COR-L47 (cell line): ENCODE measurements at places on chromosomes 3 and 15.

GRCh38 chr3:30502742-30503073 lies 103.7 kb upstream of the TGFBR2 start:
- DNase-seq, result no peak

DNA sequence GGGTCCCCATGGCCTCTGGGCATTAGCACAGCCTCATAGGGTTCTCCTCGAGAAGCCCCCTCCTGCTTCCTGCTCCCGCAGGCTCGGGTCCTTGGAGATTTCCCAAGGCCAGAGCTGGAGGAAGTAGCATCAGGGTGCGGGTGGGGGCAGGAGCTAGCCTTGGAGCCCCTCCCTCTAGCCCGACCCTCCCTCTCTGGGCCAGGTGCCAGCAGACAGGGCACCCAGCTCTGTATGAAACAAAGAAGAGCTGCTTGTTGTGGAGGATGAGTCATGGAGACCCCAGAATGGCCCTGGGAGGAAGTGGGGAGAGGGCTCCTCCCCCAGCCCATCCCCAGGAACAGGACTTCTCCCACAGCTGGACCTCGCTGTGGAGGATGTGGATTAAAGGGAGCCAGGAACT lies 29.2 kb downstream of the EPHB3 start:
- DNase-seq, result peak; percentile 90

- DNase-seq, result no peak
Observed at GRCh38 chr3:16658925-16659793, 53.9 kb upstream of the DAZL start.

DNA sequence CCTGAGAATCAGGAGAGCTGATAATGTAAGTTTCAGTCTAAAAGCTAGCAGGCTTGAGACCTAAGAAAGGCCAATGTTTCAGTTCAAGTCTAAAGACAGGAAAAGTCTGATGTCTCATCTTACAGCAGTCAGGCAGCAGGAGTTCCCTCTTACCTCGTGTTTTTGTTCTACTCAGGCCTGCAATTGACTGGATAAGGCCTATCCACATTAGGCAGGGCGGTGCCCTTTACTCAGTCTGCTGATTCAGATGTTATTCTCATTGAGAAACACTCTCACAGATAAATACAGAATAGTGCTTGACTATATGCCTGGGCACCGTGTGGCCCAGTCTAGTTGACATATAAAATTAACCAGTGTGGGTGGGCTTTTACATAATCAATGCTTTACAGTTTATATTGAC lies 122.4 kb downstream of the NR1D2 start:
- no peak for DNase-seq

DNA sequence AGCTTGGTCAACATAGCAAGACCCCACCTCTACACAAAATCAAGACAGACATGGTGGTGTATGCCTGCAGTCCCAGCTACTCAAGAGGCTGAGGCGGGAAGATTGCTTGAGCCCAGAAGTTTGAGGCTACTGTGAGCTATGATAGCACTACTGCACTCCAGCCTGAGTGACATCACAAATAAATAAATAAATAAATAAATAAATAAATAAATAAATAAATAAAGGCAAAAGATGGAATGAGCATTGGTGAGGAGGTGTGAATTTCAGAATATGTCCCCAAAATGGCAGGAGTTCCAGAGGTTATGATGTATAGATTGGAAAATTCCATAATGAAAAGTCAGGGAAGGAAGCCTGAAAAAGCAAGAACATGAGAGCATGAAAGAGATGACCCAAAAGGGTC lies 249.9 kb downstream of the MEX3B start:
- no peak for DNase-seq

- no peak for DNase-seq
Observed at GRCh38 chr3:163821841-163822240, 1256.5 kb downstream of the SI start.

GRCh38 chr3:97439373-97439772 lies 325.2 kb upstream of the ARL6 start:
- no peak for DNase-seq

GRCh38 chr15:65184305-65184867 lies 756 bp downstream of the CLPX start:
- no peak for DNase-seq

DNA sequence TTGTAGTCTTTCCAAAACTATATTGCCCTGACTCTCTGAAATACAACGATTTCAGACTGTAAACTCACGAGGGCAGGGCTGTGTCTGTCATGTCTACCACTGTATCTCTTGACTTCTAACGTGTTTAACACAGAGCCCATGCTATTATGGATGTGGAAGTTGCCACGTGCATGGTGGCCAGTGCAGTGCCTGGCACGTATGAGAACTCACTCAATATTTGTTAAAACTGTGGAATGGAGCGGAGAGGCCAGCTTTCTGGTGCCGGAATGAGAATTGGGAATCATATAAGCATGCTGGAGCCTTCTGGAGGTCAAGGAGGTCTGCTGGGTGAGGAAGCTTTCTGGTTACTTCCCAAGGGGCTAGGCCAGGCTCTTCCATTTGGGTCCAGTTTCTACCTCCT lies 220.6 kb upstream of the LYSMD4 start:
- DNase-seq, result no peak

DNA sequence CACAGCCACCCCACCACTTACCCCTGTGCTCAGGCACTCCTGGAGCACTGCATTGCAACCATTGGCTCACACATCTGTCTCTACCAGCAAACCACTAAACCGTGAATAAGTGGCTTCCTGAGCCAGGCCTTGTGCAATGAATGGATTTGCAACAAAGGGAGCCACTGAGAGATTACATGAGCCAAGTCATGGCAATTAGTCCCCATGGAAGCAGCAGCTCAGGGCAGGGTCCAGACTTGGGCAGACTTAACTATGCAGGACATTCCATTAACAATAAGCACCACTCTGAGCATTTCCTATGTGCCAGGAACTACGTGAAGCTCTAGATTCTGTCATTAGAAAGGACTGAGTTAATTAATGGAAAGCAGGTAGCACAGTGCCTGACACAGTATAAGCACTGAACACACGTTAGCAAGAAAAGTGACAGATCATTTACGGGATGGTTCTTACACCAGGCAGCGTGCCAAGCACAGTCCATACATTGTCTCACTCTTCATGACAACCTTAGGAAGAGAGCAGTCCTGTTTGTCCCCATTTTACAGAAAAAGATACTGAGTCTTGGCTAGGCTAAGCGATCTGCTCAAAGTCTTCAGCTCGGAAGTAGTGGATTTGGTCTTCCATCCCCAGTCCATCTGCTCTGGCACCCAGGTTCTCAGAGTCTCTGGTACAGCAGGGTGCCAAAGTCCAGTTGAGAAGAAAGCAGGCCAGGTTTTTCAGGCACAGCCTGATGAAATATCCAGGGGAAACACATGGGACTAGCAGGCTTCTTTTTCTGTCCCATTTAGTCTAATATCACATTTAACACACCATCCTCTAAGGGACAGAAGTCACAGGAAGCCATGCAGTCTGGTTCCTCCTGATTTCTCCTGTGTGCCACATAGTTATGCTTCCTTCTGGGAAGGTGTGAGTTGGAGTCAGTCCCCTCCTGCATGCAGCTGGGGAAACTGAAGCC lies 44.1 kb downstream of the LIPC start:
- peak; percentile 70 for DNase-seq

DNA sequence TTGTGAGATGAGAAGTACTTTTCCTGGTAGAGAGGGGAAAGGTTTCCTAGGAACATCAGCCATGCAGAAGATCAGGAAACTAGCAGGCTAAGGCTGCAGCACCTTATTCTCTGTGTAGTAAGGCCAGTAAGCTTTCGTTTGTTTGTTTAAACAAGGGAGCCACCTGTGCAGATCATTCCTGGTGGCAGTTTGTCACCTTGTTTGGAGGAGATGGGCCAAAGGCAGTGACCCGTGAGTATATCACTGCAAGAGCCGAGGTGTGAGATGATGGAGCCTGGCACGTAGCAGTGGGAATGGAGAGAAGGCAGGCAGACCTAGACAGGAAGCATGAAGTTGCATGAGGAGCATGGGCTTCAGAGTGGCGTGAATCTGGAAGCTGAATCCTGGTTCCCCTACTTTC lies 19.6 kb downstream of the ATG7 start:
- peak; percentile 15 for DNase-seq

- no peak for DNase-seq
Observed at GRCh38 chr15:85750319-85751290, 44.1 kb downstream of the KLHL25 start.

GRCh38 chr15:100596792-100597191 lies 5.2 kb downstream of the LINS1 start:
- DNase-seq, result no peak

GRCh38 chr3:112640930-112641801 lies at the start of gene CCDC80:
TSS of gene CCDC80 (minus strand) at chr3:112641143. CDS start at chr3:112639905, 1,238 bp downstream.
- no peak for DNase-seq

GRCh38 chr15:74838746-74839525 lies 4.0 kb downstream of the ULK3 start:
- DNase-seq, result no peak

- no peak for DNase-seq
Observed at GRCh38 chr15:31382713-31383045, 56.0 kb downstream of the KLF13 start.

DNA sequence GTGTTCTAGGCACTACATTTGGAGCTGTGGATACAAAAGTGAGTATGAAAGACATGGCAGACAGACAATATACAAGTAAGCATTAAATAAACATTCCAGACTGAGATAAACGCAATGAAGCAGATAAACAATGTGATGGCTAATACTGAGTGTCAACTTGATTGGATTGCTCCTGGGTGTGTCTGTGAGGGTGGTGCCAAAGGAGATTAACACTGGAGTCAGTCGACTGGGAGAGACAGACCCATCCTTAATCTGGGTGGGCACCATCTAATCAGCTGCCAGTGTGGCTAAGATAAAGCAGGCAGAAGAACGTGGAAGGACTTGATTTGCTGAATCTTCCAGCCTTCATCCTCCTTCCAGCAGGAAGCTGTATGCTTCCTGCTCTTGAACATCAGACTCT lies 77.2 kb downstream of the CADPS start:
- DNase-seq, result no peak

- no peak for DNase-seq
Observed at GRCh38 chr3:86951322-86951721, 39.6 kb downstream of the VGLL3 start.

DNA sequence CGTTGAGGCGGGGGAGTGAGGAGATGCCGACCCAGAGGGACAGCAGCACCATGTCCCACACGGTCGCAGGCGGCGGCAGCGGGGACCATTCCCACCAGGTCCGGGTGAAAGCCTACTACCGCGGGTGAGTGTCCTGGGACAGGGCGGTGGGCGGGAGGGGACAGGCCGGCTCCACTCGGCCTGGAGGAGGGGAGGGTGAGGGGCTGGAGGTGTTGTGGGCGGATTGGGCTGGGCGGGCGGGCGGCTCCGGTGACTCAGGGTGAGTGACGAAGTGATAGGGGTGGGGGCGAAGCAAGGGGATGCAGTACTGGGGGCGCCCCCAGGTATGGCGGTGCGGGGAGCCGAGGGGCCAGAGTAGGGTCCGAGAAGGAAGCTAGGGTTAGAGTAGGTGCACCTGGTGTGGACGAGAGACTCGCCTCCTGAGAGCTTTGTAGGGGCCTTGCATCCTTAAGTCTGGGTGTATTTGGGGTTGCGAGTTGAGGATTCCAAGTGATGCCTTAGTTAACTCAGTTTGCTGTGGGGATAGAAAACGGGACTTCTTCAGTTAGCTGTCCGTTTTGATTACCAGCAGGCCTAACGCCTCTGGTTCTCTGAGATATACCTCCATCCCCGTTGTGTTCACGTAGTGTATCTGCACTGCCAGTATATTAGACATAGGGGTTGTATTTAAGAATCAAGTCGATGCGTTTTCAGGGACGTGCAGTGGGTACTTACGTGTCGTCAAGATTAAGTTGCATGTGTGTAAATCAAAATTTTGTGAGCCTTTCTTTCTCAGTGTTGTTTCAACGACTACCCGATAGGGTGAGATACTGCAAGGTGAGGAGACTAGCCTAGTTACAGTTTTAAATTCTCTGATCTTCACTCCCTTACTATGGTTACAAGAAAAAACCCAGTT lies 670 bp downstream of the PRKCI start:
- DNase-seq, result no peak
